ENCODE measurements at places on chromosomes 1 and 21.

GRCh38 chr1:106637566-106637965 lies 418.9 kb upstream of the PRMT6 start:
- no peak for DNase-seq

GRCh38 chr1:246165826-246166709 lies 341.0 kb downstream of the SMYD3 start:
- no peak for DNase-seq

DNA sequence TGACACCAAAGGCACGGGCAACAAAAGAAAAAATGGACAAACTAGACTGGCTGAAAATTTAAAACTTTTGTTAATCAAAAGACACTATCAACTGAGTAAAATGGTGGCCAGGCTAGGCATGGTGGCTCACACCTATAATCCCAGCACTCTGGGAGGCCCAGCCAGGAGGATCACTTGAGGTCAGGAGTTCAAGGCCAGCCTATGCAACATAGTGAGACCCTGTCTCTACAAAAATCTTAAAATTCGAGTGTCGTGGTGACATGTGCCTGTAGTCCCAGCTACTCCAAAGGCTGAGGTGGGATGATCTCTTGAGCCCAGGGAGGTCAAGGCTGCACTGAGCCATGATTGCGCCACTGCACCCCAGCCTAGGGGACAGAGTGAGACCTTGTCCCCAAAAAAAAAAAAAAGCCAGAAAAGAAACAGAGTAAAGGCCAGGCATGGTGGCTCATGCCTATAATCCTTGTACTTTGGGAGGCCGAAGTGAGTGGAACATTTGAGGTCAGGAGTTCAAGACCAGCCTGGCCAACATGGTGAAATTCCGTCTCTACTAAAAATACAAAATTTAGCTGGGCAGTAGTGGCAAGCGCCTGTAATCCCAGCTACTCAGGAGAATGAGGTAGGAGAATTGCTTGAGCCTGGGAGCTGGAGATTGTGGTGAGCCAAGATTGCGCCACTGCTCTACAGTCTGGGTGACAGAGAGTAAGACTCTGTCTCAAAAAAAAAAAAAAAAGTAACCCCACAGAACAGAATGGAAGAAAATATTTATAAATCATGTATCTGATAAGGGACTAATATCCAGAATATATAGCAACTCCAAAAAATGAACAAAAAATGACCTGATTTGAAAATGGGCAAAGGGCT lies 8.0 kb downstream of the TUT4 start:
- DNase-seq = no peak

DNA sequence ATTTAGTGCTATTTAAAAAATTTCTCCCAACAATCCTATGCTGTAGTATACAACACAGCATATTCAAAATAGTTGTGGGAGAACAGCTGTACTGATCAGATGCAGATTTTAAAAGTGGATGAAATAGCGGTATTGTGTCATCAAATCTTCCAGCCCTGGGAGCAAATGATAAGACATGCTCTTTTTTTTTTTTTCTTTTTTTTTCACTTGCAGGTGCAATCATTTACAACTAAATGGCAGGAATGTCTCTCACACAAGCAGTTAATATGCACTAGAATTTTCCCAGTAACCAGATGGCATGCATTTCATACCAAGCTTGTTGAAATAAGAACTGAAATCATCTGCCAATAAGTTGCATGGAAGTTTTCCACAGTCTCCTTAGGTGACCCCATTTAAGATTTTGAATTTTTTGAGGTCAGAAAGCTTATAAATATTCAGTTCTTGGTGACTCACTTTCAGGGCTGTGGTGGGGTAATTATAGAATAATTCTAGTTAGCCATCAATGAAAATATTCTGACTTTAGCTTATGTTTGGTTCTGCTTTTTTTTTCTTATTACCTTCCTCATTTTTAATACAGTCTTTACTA lies 623.9 kb upstream of the NR5A2 start:
- DNase-seq = no peak

- DNase-seq = no peak
Observed at GRCh38 chr1:92342401-92342800, 43.5 kb downstream of the RPAP2 start.

DNA sequence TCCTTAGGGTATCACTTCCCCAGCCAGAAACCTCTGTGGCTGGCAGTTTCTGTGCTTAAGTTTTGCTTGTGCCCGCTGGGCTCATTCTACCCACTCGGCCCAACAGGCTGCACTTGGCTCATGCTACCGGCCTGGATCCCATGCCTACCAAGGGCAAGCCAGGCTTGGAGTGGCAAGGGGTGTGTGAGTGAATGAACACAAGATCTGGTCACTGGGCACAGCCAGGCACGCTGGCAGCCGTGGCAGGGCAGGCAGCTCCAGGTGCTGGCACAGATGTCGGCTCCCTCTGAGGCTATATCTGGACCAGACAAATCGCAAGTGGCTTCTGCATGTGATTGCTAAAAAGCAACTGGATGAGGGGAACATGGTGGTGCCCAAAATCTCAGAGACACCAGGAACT lies 740.5 kb upstream of the B3GALT2 start:
- no peak for DNase-seq

All from KG1 (cell line).